ENCODE measurements at places on chromosomes 7 and 10.
A peak's percentile ranks its signal among the peaks of the same experiment; 100 is the strongest.

DNA sequence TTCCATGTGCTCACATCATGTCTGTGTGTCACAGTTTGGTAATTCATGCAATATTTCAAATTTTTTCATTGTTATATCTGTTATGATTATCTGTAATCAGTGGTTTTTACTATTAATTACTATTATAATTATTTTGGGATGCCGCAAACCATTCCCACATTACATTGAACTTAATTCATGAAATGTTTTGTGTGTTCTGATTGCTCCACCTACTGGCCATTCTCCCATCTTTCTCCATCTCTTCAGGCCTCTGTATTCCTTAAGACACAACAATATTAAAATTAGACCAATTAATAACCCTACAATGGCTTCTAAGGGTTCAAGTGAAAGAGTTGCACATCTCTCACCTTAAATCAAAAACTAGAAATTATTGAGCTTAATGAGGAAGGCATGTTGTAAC is 398.5 kb downstream of the PCDH15 start:
- H3K27me3 ChIP-seq, result no peaks in the 10 kb centered on the region
- H3K4me1 ChIP-seq, result no peaks in the 10 kb centered on the region
- H3K27ac ChIP-seq, result no peak overlapping the region
- no peaks in the 10 kb centered on the region for H3K36me3 ChIP-seq
- no peak overlapping the region for H3K4me3 ChIP-seq

- no peak for DNase-seq
- no peak overlapping the region for H3K27ac ChIP-seq
- no peaks in the 10 kb centered on the region for H3K4me1 ChIP-seq
- no peaks in the 10 kb centered on the region for H3K36me3 ChIP-seq
These were observed 625.1 kb upstream of the PCDH15 start for GRCh38 chr10:55426138-55426537.

GRCh38 chr7:20229646-20230500 is 12.7 kb upstream of the MACC1 start:
- H3K36me3 ChIP-seq, result no peaks in the 10 kb centered on the region
- no peaks in the 10 kb centered on the region for H3K4me1 ChIP-seq
- no peak overlapping the region for H3K27ac ChIP-seq
- no peak overlapping the region for H3K4me3 ChIP-seq
- no peaks in the 10 kb centered on the region for H3K27me3 ChIP-seq

DNA sequence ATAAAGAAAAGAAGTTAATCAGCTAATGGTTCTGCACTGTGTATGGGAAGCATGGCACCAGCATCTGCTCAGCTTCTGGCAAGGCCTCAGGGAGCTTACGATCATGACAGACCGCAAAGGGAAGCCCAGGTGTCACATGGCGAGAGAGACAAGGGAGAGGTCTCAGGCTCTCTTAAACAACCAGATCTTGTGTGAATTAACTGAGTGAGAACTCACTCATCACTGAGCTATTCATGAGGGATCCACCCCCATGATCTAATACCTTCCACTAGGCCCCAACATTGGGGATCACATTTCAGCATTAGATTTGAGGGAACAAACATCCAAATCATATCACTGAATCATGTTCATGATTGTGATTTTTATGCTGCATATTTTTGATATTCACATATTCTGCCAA is 5.8 kb downstream of the USP54 start:
- DNase-seq, result no peak
- H3K4me3 ChIP-seq, result no peak overlapping the region
- peaks cover 2% of the 10 kb centered on the region for H3K4me1 ChIP-seq

- H3K4me3 ChIP-seq, result no peak overlapping the region
- H3K4me1 ChIP-seq, result no peaks in the 10 kb centered on the region
These were observed 48.3 kb downstream of the TMEM270 start for GRCh38 chr7:73909051-73909941.

GRCh38 chr7:140403878-140404564 is at the start of gene RAB19:
RAB19 (plus strand) TSS chr7:140404058; CDS start chr7:140407647, 3,589 bp downstream.
- H3K36me3 ChIP-seq, result peaks cover 13% of the 10 kb centered on the region
- H3K27ac ChIP-seq, result peak within 1 kb of the TSS; percentile 93
- H3K4me1 ChIP-seq, result peaks cover 38% of the 10 kb centered on the region
- peak; percentile 68 for DNase-seq
- peak within 1 kb of the TSS; percentile 83 for H3K4me3 ChIP-seq

DNA sequence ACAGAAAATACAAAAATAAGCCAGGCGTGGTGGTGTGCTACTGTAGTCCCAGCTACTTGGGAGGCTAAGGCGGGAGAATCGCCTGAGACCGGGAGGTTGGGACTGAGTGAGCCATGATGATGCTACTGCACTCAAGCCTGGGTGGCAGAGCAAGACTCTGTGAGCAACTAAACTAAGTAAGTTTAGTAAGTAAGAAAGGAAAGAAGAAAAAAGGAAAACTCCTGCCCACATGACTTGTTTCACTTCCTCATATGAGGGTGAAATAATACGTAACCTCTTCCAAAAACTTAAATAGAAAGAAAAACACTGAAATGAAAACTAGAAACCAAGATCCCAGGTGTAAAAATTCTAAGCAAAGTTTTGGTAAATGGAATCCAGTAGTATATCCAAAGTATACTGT is 79.6 kb downstream of the LARP4B start:
- H3K27me3 ChIP-seq, result no peaks in the 10 kb centered on the region
- H3K36me3 ChIP-seq, result peaks cover 99% of the 10 kb centered on the region
- H3K4me3 ChIP-seq, result no peak overlapping the region
- no peak for DNase-seq
- H3K4me1 ChIP-seq, result peaks cover 54% of the 10 kb centered on the region
- peak overlapping the region; percentile 71 for H3K27ac ChIP-seq

GRCh38 chr10:594584-595270 is 94.7 kb downstream of the DIP2C start:
- no peak for DNase-seq
- no peak overlapping the region for H3K4me3 ChIP-seq
- peaks cover 25% of the 10 kb centered on the region for H3K27me3 ChIP-seq
- no peaks in the 10 kb centered on the region for H3K36me3 ChIP-seq
- no peak overlapping the region for H3K27ac ChIP-seq

DNA sequence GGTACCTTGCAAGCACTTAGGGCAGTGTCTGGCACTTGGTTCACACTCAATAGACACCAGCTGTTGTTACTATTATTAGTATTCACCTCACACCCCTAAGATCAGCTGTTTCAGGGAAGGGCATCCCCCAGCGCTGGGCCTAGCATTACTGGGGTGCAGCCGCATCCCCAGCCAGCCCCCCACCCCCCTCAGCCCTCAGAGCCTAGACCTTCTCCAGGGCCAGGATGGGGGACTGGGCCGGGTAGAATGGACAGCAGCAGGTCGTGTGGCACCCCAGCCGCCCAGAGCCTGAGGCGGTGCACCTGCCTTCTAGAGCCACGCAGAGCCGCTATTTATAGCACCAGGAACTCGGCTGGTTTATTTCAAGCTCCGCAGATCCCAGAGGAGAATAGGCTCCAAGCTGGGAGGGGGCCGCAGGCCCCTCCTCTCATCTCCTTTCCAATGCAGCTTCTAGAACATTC is 60.5 kb downstream of the GTF2IRD1 start:
- no peaks in the 10 kb centered on the region for H3K4me1 ChIP-seq
- no peaks in the 10 kb centered on the region for H3K36me3 ChIP-seq
- H3K27me3 ChIP-seq, result no peaks in the 10 kb centered on the region
- DNase-seq, result no peak

- no peaks in the 10 kb centered on the region for H3K36me3 ChIP-seq
- no peak overlapping the region for H3K4me3 ChIP-seq
- H3K27me3 ChIP-seq, result no peaks in the 10 kb centered on the region
- no peak for DNase-seq
- H3K4me1 ChIP-seq, result no peaks in the 10 kb centered on the region
These were observed 701.3 kb upstream of the KCND2 start for GRCh38 chr7:119571666-119572065.

GRCh38 chr10:126964190-126964589 is 59.0 kb downstream of the DOCK1 start:
- peaks cover 2% of the 10 kb centered on the region for H3K4me1 ChIP-seq
- no peak overlapping the region for H3K4me3 ChIP-seq
- no peak for DNase-seq
- no peaks in the 10 kb centered on the region for H3K27me3 ChIP-seq

DNA sequence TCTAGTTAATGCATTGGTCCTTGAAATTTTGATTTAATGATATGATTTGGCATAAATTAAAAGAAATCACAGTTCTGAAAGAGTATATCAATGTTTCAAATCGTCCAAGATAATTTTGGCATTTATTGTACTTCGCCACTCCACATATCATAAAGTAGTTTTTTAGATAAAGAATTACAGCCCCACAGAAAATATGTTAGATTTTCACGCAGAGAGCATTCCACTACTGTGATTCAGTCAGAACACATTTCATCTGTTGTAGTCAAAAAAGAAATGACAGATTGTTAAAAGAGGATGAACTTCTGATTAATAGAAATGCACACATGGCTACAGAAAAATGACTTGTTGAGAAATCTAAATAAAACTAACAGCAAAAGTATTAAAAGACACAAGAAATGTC is 1063.5 kb upstream of the LRRN3 start:
- no peaks in the 10 kb centered on the region for H3K27me3 ChIP-seq
- no peak for DNase-seq
- H3K27ac ChIP-seq, result no peak overlapping the region

DNA sequence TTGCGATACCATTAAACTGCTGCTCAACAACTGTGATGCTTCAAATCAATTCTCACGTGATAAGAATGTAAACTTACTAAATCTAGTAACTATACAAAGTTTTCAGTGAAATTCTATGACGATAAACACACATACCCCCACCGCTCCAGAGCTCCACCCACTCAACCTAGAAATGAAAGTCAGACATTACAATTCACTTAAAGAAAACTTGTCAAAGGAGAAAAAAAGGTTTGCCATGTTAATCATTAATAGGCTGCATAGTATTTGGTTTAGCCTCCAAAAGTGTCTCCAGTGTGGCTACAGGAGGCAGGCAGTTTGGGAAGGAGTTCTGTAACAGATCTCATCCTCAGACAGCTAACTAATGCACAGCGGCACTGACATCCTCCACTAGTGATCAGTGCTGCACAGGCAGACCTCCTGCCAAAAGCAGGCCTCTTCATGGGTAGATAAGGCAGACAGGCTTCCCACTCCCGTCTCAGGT is 3.1 kb downstream of the HERPUD2 start:
- peaks cover 37% of the 10 kb centered on the region for H3K36me3 ChIP-seq
- H3K4me3 ChIP-seq, result peak overlapping the region; percentile 89
- peak; percentile 49 for DNase-seq
- peaks cover 77% of the 10 kb centered on the region for H3K4me1 ChIP-seq

DNA sequence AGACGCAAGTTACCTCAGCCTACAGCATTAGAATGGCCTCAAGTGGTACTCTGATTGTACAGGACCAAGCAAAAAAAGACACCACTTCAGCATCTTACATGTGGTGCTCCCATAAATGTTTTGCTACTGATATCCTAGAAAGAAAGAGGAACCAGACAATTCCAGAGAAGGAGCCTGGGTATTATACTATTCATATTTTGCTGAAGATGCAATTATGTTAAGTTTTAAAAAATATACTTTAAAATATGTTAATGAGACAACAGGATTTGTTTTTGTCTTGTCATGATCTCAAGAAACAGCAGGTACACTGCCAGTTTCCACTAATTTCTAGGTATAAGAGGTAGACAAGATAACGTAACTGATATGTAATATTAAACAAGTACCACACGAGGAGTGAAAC is 92.6 kb downstream of the JMJD1C start:
- H3K4me1 ChIP-seq, result peaks cover 17% of the 10 kb centered on the region
- no peaks in the 10 kb centered on the region for H3K27me3 ChIP-seq
- no peak for DNase-seq
- H3K27ac ChIP-seq, result no peak overlapping the region

- H3K27me3 ChIP-seq, result peaks cover 37% of the 10 kb centered on the region
- no peaks in the 10 kb centered on the region for H3K36me3 ChIP-seq
- H3K27ac ChIP-seq, result no peak overlapping the region
- no peak overlapping the region for H3K4me3 ChIP-seq
- DNase-seq, result no peak
These were observed 34.2 kb downstream of the AP5Z1 start for GRCh38 chr7:4809666-4810065.

- H3K4me3 ChIP-seq, result no peak overlapping the region
- H3K27ac ChIP-seq, result no peak overlapping the region
- H3K4me1 ChIP-seq, result no peaks in the 10 kb centered on the region
- peaks cover 63% of the 10 kb centered on the region for H3K36me3 ChIP-seq
These were observed 23.6 kb downstream of the SLC35B4 start for GRCh38 chr7:134293002-134293740.

DNA sequence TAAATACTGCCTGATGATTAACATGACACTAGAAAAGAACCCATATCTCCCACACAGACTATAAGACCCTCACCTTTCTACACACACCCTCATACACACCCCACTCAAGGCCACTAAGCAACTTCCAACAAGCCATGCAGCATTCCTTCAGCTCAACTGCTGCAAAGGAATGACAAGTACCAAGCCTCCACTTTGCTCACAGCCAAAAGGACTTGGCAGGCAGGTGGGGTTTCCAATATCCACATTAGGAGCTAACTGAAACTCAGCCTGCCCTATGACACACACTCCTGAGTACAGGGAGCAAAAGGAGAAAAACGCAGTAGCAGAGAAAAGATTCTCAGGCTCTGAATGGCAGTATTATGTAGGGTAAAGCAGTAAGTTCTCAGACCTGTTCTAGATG is 13.4 kb downstream of the USP54 start:
- no peaks in the 10 kb centered on the region for H3K36me3 ChIP-seq
- H3K4me1 ChIP-seq, result no peaks in the 10 kb centered on the region
- no peaks in the 10 kb centered on the region for H3K27me3 ChIP-seq
- H3K4me3 ChIP-seq, result no peak overlapping the region
- no peak overlapping the region for H3K27ac ChIP-seq

GRCh38 chr7:81140775-81141174 is 221.9 kb upstream of the SEMA3C start:
- H3K4me3 ChIP-seq, result no peak overlapping the region
- no peaks in the 10 kb centered on the region for H3K4me1 ChIP-seq
- H3K27me3 ChIP-seq, result no peaks in the 10 kb centered on the region
- no peak for DNase-seq

- H3K36me3 ChIP-seq, result peaks cover 97% of the 10 kb centered on the region
- H3K27me3 ChIP-seq, result no peaks in the 10 kb centered on the region
- H3K4me3 ChIP-seq, result peak overlapping the region; percentile 93
- DNase-seq, result peak; percentile 81
- H3K4me1 ChIP-seq, result peaks cover 81% of the 10 kb centered on the region
These were observed 1.4 kb downstream of the MYO1G start for GRCh38 chr7:44977304-44977958.

DNA sequence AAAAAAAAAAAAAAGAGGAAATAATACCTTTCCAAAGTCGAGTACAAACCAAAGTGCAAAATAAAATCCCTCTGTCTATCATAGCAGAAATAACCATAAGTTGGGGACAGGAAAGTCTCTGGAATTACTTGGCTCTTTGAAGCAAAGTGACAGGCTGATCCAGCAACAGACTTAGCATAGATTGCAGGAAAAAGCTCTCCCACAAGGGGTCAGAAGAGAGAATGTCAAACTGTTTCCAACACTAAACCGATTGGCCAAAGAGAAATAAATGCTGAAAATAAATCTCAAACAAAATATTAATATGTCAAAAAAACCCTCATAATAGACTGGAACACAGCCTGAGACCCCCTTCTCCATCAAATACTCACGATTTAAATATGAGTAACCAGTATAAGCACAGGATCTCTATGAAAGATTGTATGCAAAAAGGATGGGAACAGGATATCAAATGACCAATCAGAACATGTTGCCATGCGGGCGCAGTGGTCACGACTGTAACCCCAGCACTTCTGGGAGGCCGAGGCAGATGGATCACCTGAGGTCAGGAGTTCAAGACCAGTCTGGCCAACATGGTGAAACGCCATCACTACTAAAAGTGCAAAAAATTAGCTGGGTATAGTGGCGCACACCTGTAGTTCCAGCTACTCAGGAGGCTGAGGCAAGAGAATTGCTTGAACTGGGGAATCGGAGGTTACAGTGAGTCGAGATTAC is 1000.7 kb upstream of the LRRN3 start:
- no peaks in the 10 kb centered on the region for H3K27me3 ChIP-seq
- no peaks in the 10 kb centered on the region for H3K4me1 ChIP-seq
- H3K36me3 ChIP-seq, result no peaks in the 10 kb centered on the region
- H3K4me3 ChIP-seq, result no peak overlapping the region
